ENCODE measurements at places on chromosomes 5 and 9.

- DNase-seq = no peak
These were observed 59.8 kb downstream of the IRF1 start for GRCh38 chr5:132430746-132431145.

DNA sequence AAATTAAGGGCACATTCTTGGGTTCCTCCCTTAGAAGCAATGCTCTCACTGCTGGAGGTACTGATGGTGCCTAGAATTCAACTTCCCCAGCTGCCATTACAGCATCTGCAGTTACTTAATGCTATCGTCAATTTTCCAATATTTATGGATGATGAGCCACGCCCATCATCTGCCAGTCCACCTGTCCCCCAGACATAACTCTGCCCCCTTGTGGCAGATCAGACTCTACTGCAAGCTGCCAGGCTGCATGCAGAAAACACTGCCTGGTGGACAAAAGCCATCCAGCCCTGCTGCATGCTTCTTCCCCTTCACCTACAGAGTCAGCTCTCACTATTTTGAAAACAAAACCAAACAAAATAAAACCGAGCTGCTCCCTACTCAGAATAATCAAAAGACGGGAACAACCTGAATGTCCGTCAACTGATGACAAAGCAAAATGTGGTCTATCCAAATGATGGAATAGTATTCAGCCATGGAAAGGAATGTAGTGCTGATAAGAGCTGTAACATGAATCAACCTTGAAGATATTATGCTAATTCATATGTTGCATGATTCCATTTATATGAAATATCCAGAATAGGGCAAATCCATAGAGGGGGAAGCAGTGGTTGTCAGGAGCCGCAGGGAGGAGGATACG is 66.4 kb downstream of the RETREG1 start:
- DNase-seq = no peak

GRCh38 chr9:106766616-106767015 is 96.3 kb upstream of the ZNF462 start:
- no peak for DNase-seq

GRCh38 chr9:6759185-6759977 is 1.6 kb downstream of the KDM4C start:
- DNase-seq = no peak

DNA sequence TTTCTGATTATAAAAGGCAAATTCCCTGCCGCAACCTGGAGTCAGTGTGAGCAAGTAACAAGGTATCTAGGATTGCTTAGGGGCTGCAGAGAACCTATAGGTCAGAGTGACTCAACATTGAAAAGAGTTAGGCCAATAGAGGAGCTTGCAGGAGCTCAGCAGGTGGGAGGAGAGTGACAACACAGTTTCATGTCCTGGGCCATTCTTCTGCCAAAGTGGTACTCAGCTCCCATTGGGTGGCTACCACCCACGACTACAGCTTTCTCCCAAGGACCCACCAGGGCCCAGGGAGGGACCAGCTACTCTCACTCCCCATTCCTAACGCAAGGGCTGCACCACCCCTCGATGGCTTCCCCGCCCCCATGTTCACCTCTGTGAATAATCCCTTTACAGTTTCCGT is 86.7 kb upstream of the SPATA31C2 start:
- no peak for DNase-seq

DNA sequence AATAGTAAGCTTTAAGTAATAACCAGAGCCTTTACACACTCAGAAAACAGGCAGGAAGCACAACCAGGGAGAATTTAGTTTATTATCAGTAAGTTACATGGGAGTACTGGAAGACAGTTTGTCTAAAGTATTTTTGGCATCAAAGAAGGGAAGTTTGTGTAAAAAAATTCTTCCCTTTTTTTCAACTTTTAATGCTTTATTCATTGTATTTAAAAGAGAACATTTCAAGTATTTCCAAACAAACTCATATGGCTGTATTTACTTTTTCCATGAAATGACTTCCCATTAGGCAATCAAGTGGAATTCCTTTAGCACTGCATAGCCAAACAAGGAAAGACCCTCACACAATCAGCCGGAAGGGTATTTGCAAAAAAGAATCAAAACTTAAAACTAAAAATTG is 26.7 kb downstream of the RNF145 start:
- DNase-seq = no peak

DNA sequence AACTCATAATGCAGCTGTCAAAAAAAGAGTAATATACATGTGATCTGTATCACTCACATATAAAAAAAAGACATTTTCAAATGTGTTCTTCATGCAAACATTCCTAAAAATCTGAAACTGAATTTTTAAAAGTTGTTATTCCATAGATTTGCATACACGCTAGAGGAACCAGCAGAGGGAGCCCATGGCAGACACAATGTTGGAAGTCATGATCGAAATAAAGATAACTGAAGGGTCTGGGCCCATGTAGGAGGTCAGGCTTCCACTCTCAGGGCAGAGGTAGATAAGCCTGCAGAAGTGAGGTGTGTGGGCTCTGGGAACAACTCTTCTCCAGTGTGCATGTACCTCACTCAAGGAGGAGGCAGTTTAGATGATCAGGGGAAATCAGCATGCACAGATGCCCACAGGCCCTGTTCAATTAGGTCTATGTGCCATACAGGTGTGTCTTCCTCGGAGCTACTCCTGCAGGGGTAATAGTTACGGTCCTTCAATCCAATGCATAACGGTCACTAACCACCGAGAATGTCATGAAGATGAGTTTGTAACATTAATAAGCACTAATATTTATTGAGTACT is 208.6 kb downstream of the EPB41L4A start:
- no peak for DNase-seq

DNA sequence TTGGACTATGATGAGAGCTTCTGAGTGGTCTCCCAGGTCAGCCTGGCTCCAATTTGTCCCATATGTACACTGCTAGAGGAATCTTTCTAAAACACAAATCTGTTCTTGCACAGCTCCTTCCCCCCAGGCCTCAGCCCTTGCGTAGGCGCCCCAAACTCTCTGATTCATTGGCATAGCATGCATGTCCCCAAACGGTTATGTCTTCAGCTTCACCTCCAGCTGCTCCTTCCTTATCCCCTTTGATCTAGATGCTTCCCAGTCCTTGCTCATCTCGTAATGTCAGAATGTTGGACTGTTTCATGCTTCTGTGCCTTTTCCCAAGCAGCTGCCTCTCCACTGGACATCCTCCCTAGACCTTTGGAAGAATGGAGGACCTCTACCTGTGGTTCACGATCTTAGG is 60.1 kb upstream of the BASP1 start:
- DNase-seq = no peak

- DNase-seq = no peak
These were observed 1.1 kb upstream of the FAF2 start for GRCh38 chr5:176446884-176447590.

- DNase-seq = no peak
These were observed 441.9 kb downstream of the ARHGEF28 start for GRCh38 chr5:74067748-74068541.

GRCh38 chr9:22216730-22217172 is 207.6 kb upstream of the CDKN2B start:
- no peak for DNase-seq

DNA sequence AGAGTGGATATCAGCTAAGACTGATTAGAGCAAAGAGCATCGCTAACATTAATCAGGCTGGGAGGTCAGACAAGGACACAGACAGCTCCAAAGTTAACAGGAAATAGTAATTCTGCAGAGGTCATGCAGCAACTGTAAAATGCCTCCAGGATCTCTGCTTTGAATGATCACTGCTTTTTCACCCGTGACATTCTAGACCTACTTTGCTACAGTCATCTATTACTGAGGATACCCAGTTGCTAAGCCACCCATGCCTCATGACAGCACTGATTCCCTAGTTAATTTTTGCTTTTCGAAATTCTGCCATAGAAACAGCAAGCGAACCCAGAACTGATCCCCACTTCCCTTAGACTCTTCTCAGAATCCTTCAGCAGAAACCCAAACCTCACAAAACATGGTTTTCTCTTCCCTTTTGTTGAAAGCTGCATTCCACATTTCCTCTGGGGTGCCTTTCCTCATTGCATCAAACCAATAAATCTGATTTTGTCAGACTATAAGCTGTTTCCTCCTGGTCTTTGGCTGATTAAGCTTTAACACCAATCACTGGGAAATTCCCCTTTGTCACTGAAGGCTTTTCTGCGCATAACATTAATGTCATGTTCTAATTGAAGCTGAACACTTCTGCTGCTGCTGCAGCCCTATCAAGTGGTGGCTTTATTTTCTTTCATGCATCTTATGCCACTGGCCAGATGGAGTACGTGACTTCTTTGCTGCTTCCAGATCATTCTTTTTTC is 201.1 kb upstream of the CHD1 start:
- no peak for DNase-seq

DNA sequence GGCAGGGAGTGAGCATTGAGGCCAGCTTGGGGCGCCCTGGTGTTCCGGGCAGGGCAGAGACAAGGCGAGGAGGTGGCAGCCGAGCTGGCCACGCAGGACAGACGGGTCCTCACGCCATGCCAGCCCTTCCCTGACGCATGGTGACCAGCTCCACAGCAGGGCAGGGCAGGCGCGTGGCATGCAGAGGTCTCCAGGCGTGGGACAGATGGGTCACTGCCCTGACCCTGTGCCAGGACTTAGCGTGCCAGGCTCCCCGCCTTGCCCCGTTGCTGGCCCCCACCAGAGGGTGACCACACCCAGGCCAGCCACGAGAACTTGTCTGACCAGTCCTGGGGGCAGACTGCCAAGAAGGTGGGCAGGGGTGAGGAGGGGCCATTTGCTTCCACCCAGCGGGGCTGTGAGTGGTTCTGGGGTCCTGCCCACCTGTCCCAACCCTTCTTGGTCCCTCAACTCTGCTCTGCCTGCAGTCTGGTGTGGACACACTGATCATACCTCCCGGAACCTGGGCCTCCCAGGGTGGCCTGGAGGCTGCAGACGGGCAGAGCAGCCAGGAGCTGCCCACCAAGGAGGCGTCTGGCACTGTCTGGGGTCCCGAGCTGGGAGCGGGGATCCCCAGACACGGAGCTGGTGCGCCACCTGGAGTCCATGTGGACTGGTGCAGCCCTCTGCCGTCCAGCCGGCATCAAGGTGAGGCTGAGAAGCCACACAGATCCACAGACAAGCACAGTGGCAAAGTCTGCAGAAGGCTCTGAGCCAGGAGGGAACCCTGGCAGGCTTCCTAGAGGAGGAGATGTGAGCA is at the start of gene RNF224:
TSS of gene RNF224 (plus strand) at position 449 of the 799 bp plus-strand sequence. CDS start 834 bp downstream, outside the sequence.
- no peak for DNase-seq

- DNase-seq = no peak
These were observed 78.7 kb downstream of the XRCC4 start for GRCh38 chr5:83156001-83156400.

GRCh38 chr9:131218370-131218769 is 57.9 kb downstream of the FAM78A start:
- no peak for DNase-seq

DNA sequence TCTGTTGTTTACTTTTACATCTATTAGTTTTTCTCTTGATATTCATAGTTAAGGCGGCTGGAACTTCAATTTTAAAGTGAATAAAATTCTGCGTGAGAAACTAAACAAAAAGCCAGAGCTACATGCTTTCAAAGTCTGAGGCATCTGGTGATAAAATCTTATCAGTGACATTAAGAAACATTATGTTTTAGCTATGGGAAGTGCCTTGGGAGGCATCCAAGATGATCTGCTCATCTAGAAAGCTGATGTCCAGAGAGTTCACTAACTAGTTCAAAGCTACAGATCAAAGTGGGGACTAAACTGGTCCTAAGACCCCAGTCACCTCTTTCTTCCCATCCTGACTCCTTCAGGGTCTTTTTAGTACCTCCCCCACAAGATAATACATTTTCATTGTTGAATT is 37.2 kb downstream of the MRPS27 start:
- DNase-seq = no peak

DNA sequence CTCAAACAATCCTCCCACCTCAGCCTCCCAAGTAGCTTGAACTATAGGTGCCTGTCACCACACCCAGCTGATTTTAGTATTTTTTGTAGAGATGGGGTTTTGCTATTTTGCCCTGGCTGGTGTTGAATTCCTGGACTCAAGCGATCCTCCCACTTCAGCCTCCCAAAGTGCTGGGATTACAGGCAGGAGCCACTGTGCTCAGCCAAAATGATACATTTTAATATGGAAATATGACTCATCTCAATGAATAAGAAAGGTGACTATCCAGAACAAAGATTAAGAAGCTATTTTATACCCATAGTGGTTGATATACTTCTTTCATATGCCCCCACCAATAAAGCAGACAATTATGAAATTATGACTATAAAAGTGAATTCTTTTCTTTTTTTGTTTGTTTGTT is 166.2 kb downstream of the NFIB start:
- DNase-seq = no peak

GRCh38 chr5:72597456-72597948 is 90.3 kb upstream of the ZNF366 start:
- DNase-seq = no peak

DNA sequence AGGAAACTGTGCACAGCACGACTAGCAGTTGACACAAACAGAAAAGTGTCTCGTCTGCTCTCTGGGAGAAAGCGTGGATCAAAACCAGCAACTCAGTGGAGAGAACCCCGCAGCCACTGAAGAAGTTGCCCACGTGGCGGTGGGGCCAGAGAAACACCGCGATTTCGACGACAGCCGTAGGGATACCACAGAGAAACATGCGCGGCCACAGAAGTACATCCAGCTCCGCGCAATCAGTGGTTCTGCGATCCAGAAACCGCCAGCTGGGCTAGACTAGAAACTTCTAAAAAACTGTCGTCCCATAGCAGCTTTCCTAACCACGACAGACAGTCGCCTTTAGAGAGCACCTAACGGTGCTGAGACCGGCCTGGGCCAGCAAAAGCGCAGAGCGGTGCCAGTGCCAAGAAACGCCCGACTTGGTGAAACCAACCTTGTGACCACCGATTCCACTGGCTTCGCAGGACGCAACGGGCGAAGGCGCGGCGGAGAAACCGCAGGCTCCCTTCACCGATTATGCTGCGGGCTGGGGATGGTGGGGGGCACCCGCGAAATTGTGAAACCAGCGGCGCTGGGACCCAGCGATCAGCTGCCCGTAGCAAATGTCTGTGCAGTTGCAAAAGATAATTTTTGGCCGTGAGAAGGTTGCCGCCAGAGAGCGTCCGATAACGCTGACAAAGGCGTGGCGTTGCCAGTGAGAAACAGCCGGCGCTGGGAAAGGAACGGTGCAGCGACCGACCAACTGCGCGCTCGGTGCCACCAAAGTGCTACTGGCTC is 2.7 kb upstream of the ANXA2R start:
- DNase-seq = no peak

- DNase-seq = no peak
These were observed 120.1 kb downstream of the CMYA5 start for GRCh38 chr5:79809743-79810142.

GRCh38 chr5:27216367-27216950 is 178.1 kb upstream of the CDH9 start:
- DNase-seq = no peak

DNA sequence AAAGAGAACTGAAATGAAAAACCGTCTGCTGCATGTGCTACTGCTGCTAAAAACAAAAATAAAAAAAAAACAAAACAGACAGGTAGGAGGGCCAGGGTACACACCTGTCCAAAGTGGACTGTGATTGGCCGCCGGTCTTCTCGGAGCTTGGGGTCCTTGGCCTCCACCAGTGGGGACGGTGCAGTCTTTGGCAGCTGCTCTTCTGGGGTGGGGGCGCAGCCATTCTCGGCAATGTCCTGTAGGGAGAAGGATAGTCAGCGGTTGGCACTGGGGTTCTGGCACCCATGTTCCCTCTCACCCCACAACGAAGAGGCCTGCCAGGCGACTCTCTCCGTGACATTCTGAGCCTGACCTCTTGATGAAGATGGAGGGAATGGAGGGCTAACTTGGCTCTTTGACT is 84.3 kb downstream of the CRB2 start:
- DNase-seq = no peak

All from cortex of kidney (tissue), 1 donor.